OCI-LY7 (cell line): ENCODE measurements at places on chromosomes 7 and 10.

DNA sequence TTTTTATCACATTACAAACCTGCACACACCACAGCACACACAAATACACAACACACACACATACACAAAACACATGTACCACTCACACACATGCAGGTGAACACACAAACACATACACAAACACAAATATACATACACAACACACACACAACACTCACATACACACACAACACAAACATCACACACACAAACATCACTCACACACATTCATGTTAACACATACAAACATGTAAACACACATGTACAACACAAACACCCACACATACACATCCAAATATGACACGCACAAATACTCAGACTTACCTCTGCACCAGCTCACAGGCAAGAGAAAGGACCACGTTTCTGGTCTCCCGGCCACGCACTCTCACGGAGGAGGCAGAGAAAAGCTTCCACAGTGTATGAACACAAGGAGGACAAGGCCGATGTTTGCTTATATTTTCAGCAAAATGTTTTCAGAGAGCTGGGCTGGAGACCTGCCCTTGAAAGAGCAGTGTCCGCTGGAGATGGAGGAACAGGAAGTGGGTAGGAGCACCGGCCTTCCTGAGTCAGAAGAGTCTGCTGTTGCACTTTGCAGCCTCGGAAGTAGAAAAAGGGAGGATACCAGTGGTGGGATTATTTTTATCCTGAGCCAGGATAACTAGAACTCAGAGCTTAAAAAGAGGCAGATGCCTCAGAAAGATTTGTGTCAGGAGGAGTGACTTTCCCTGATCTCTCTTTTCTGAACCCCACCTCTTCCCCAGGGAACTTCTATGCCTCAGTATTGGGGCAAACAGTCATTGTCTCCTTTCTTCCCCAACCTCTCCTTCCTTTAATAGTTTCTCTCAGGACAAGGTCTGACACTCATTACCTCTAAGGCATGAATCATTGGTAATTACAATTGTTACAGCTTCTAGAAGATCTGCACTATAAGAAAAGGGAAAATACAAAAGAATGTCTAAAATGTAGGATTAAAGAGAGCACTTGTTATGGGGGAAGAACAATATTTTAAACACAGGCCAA lies at the start of gene GIMAP6:
GIMAP6 (minus strand) TSS at position 520 of the 999 bp plus-strand sequence. CDS start 2,243 bp downstream, outside the sequence.
- DNase-seq: no peak

- DNase-seq: no peak
These were observed 198.1 kb downstream of the ZNF438 start for GRCh38 chr10:30833628-30833970.

DNA sequence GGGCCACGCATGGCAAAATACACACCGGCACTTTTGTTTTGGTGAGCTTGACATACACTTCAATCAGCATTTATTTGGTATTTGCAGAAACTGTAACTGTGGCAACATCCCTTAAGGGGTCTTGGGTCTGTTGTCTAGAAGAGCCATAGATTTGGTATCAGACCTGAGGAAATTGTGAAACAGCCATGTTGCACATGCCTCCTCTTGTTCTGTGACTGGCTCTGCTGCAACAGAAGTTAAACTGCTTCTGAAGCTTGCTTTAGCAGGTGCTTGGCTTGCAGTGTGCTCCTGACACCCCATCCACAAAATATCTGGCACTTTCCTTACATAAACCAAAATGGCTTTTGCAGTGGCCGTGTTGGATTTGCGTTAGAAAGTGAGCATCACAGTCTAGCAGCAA lies 247.3 kb downstream of the GATA3 start:
- DNase-seq: no peak

DNA sequence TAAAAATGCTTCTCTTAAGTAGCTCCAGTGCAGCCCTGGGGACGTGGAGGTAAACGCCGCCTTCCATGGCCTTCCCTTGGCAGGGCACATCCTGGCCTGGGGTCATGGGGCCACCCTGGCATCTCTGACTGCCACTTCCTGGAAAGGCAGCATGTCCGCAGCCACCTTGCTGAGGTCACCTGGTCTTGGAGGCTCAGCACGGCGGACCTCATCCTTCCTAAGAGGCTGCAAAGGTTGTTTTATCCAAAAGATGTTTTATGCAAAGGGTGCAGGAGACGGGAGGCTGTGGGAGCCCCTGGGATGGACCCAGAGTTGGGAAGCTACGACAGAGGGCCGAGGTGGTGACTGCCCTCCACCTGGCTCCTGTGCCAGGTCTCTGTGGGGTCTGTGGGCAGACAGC lies 106.0 kb downstream of the TCERG1L start:
- DNase-seq: no peak

DNA sequence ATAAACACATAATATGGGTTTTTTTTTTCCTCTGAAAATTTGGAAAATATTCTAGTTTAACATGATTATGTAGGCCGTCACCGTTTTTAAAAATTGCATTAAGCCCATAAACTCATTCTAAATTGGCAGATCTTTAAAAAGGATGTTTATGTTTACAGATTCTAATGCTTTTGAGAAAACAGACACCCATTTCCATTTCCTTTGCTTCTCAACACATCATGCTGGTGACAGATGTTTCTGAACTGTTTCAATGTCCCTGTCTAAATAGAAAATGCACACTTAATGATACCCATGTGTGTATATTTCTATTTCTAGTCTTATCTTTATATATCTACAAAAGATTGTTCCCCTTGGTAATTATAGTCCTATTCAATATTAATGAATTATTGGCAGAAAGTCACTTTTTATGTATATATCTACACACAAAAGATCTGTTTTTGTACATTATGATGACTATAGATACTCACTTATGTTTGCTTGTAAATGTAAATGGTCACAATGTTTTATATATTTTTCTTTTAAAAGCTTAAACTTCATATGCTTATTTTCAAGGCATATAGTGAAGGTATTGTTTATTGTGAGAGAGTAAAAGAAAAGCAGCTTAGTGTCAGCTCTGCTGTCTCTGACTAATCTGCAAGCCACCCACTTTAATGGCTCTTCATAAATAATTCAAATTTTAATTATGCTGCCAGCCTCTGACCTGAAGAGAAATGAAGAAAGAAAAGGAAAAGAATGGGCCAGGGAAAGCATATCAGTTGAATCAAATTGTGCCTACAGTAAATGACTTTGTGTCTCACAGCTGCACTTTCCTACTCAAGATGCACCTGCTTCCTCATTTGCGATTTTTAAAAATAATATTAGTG lies 179.4 kb downstream of the CACNA2D1 start:
- DNase-seq: no peak

GRCh38 chr10:34719328-34719727 lies 95.8 kb downstream of the PARD3 start:
- DNase-seq: no peak

DNA sequence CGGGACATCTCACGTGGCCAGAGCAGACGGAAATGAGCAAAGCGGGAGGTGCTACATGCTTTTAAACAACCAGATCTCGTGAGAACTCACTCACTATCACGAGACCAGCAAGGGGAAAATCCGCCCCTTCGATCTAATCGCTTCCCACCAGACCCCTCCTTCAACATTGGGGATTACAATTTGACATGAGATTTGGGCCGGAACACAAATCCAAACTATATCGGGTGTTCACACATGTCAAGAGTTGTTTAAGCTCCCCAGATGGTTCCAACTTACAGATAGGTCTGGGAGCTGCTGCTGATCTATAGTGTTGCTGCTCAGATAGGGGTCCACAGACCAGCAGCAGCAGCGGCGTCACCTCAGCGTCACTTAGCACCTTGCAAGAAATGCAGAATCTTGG lies 194.9 kb downstream of the GPAM start:
- DNase-seq: no peak

DNA sequence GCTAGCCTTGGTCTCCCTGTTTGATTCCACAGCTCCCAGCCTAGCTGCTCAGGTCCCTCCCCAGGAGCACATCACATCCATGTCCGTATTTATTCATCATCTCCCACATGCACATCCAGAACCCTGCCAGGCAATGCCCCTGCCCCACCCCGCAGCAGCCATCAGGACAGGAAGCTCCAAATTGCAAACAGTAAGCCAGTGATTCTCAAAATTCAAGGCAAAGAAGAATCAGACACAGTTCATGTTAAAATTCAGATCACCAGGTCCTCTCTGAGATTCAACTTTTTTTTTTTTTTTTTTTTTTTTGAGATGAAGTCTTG lies 17.7 kb downstream of the LRRC20 start:
- no peak for DNase-seq

- no peak for DNase-seq
These were observed 903 bp upstream of the NT5C2 start for GRCh38 chr10:103193820-103194529.

DNA sequence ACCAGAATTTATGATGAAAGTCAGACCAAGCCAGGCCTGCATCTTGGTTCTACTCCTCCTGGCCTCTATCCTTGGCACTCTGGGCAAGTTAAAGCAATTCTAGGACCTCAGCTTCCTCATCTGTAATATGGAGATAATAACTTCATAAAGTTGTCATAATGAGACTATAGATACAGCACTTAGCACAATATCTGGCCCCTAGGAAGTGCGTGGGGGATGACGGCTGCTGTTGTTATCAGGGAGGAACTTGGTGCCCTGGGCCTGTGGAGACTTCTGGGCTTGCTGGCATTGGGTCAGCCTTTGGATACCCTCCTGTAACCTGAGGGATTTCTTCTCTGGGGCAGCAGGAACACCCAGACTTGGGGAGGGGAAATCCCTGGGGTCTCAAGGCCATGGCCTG lies 27.6 kb downstream of the PFKFB3 start:
- DNase-seq: no peak

- no peak for DNase-seq
These were observed 113.0 kb upstream of the DIP2C start for GRCh38 chr10:802506-802905.

GRCh38 chr7:15113752-15114151 lies 211.2 kb upstream of the DGKB start:
- DNase-seq: no peak

- DNase-seq: no peak
These were observed 75.8 kb upstream of the ETV1 start for GRCh38 chr7:14065286-14065685.

- no peak for DNase-seq
These were observed 7.8 kb upstream of the GLI3 start for GRCh38 chr7:42244828-42245227.

DNA sequence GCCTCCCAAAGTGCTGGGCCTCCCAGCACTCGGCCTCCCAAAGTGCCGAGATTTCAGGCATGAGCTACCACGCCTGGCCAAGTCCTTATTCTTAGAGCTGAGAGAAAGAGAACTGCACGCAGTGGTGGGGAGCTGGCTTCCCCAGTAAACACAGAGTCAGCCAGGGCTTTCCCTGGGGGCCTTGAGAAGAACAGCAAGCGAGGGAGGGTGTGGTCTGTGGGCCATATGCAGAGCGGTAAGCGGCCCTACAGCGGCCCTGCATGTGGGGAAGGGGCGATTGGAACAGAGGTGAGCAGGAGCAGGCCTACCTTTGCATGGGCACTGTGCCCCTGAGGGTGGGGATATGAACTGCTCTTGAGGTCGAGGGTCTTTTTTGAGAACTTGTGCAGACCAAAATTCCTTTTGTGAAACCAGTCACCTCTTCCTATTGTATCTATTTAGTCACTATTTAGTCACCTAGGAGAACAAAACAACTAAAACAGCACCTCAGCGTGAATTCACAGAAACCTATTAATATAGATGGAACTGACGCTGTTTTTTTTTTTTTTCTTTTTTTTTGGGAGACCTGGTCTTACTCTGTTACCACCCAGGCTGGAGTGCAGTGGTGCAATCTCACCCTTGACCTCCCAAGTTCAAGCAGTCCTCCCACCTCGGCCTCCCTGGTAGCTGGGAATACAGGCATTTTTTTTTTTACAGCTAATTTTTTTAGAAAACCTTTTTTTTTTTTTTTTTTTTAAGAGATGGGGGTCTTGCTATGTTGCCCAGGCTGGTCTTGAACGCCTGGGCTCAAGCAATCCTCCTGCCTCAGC lies 36.9 kb upstream of the SH2D4B start:
- DNase-seq: no peak

DNA sequence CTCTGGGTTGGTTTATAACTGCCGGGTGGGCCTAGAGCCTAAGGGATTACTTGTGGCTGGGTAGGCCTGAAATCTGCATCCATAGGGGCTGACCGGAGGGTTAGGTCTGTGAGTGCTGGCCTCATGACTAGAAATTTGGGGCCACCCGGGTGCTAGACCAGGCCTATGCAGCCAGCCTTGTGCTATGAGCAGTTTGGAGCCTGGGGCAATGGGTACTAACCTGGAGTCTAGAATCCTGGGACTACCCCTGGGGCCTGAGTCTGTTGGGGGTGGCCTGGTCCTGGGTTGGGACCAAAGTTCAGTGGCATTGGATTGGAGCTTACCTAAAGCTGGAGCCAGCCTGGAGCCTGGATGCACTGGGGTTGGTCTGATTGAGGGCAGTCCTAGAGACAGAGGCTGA lies 995.2 kb downstream of the ANKRD7 start:
- no peak for DNase-seq

GRCh38 chr7:94739180-94739579 lies 83.2 kb upstream of the SGCE start:
- no peak for DNase-seq

DNA sequence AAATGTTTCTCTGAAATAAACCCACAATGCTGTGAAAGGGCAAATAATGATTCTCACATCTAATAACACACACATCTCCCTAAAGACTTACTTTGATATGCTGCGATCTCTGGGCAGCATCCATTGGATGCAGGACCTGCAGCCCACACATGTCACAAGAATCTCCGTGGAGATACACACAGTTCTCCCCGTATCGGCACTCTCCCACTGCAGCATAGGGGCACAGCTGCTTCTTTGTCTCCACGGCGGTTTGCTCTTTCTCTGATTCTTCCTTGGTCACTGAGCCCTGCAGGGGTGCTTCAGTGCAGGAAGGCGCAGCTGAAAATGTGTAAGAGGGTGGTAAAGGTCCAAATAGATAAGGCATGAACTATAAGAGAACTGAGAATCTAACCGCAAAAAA lies 20.4 kb downstream of the MKRN1 start:
- DNase-seq: no peak

DNA sequence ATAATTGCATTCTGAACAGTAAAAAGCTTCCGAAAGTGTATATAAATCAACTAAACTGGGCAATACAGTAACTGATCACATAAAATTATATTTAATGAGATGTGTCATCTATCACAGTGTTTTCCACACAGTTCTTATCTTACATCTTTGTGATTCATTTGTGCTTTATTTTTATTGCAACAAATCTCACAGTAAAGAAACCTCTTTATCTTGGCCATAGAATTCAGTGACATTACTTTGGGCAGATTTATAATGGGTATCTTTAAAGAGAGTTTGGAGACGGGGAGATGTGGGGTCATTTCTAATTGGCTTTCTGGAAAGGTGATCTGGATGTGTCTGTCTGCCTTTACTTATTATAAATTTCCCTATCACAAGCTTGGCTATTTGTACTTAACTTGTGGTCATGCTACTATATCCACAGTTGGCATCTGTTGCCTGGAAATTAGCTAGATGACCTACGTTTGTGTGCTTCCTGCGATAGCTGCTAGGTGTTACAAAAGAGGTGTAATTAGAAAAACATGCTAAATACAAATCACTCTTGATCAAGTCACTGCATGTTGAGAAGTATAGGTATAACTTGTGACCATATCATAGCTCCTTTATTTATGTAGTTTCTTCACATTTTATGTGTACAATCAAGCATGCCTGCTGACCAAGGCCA lies 123.8 kb downstream of the ARID5B start:
- DNase-seq: no peak

- no peak for DNase-seq
These were observed 99.9 kb downstream of the ARMH3 start for GRCh38 chr10:101956117-101956516.

GRCh38 chr7:27154369-27154768 lies 2.0 kb upstream of the HOXA3 start:
- DNase-seq: no peak
